Spinal cord (tissue), 10 donors: ENCODE measurements at places on chromosomes 7 and 10.

DNA sequence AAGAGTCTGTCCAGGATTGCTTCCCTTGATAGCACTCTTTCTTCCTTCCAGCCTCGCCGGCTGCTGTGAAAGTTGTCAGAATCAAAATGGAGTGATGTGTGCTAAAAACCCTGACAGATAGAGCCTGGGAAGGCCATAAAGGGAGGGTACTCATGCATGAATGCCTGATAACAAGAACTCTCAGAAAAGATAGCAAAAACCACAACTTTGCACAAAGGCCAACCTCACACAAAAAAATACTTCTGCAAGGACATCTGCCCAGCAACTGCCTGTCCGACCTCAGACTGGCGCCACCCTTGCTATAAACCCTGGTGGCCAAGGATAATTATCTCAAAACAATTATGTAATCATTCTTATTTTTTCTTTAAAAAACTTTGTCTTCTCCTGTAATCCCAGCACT, 133.2 kb upstream of the SVIL start:
- DNase-seq: no peak

DNA sequence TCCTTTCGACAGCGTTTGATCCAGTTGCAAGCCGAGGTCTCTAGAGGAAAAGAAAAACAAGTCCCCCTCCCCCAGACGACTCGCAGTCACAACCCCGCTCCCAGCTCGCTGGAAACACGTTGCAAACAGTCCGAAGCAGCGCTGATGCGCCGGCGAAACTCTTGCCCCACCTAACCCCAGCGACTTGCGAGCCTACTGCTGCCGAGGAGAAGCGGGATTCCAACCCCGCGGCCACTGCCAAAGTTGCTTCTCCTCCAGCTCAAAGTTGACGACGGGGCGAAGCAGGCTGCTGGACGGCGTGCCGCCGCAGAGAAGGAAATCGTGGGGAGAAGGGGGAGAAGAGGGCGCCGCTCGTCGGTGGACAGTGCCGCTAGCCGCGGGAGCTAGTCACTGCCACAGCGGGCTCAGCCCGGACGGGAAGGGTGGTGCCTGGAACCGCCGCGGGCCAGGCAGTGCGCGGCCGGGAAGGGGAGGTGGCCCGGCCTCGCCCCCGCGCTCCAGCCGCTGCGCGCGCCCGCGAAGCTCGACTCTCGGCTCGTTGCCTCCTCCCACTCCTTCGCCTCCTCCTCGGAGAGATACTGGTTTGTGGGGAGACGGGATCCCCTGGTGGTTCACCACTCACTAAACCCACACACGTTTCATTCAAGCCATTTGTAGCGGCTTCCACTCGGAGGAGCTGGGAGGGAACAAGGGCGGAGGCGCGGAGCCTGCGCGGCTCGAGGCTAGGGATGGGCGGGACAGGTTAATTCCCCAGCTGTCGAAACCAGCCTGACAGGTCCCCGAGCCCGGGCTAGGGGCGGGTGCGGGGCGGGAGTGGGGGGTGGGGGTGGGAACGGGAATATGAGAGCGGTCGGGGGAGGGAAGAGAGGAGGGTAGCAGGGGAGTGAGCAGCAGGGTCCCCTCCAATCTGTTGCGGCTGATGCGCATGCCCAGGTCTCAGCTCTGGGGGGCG, at the start of gene GPR37:
GPR37 (minus strand) TSS at position 392 of the 952 bp plus-strand sequence. CDS start 816 bp downstream, outside the sequence.
- no peak for DNase-seq

DNA sequence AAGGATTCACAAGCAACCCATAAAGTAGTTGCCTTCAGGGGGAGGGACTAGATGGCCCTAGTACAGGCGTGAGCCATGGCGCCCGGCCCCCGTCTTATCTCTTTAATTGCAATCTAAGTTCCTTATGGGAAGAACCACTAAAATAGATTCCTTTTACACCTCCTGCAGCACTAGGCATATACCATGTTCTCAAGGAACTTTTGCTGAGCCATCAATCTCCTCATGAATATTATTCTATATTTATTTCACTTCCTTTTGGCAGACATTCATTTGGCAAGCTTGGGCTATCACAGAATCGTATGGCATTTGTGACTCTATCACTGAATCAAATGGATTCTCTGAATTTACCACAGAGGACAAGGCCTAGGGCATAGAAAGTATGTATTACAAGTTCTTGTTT, 14.8 kb upstream of the DNAJC12 start:
- no peak for DNase-seq

DNA sequence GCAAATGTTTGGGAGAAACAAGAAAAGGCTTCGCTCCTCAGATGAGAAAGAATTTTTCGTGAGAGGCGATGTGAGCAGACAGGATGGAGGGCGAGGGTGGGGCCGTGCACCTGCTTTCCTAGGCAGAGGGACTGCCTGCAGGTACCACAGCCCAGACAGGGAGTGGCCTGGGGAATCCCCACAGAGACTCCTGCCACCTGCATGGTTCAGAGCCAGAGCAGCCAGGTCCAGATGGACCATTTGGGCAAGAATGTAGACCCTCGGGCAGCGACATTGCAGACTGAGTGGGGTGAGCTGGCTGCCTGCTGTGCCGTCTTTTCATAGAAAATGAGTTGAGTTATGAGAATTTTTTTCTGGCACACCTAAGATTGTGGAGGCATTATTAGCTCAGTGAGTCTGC, 216.8 kb downstream of the SNX10 start:
- DNase-seq: no peak

- no peak for DNase-seq
These were observed 35.0 kb downstream of the CCDC146 start for GRCh38 chr7:77157446-77157845.

DNA sequence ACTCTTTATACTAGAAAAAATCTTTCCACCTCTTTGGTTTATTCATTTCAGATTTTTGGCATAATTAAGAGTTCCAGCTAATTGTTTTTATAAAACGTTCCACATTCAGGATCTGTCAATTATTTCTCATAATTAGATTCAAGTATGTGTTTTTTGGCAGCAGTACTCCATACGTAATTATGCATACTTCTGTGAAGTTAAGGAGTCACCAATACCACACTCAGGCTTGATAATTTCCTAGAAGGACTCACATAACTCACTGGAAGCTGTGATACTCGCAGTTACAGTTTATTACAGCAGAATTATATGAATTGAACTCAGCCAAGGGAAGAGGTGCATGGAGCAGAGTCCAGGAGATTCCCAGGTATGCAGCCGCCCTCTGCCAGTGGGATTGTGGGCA, 290.5 kb upstream of the AKR1E2 start:
- DNase-seq: no peak
